ENCODE measurements at places on chromosomes 5 and 9. TPM values are rescaled to one million over a fixed set of nuclear protein-coding genes. Genes with fewer than 3 reads are reported as not detected.

REXO4 gene
- total RNA-seq = 20.3 TPM

PRSS3 gene
- 1.3 TPM for total RNA-seq

PALM2AKAP2 gene
- total RNA-seq = 15.1 TPM

ZNF454 gene
- total RNA-seq = 3.5 TPM

FREM1 gene
- total RNA-seq = 21.8 TPM

PTGR1 gene
- 37.3 TPM for total RNA-seq

PCDHA9 gene
- total RNA-seq = 0.49 TPM

SH3RF2 gene
- 1.3 TPM for total RNA-seq

NKD2 gene
- total RNA-seq = 88.0 TPM

PKN3 gene
- 19.3 TPM for total RNA-seq

GRAMD2B gene
- 17.7 TPM for total RNA-seq

ENTREP1 gene
- total RNA-seq = 47.9 TPM

CTNNAL1 gene
- total RNA-seq = 32.5 TPM

BTNL8 gene
- total RNA-seq = 2.6 TPM

IFNE gene
- total RNA-seq = not detected

DBH gene
- total RNA-seq = 0.06 TPM

FOXE1 gene
- 0.06 TPM for total RNA-seq

C9orf152 gene
- 12.4 TPM for total RNA-seq

C5orf52 gene
- not detected for total RNA-seq

TSC1 gene
- 76.6 TPM for total RNA-seq

HK3 gene
- total RNA-seq = 111 TPM

FSTL4 gene
- total RNA-seq = 1.4 TPM

IL5 gene
- total RNA-seq = not detected

CLIC3 gene
- total RNA-seq = 72.0 TPM

PCDHA13 gene
- 2.9 TPM for total RNA-seq

STKLD1 gene
- total RNA-seq = 1.4 TPM

SPATA31C1 gene
- not detected for total RNA-seq

PCA3 gene
- 0.09 TPM for total RNA-seq

JMY gene
- total RNA-seq = 7.0 TPM
